ENCODE measurements at places on chromosomes 1 and 21. TPM values are rescaled to one million over a fixed set of nuclear protein-coding genes. Genes with fewer than 3 reads are reported as not detected.

GRCh38 chr1:32701421-32701911 lies 1.1 kb downstream of the SYNC start:
- peak overlapping the region; percentile 69 for H3K4me3 ChIP-seq
- H3K4me1 ChIP-seq = peaks cover 89% of the 10 kb centered on the region
- H3K27ac ChIP-seq = peak overlapping the region; percentile 99
- H3K27me3 ChIP-seq = no peaks in the 10 kb centered on the region
- DNase-seq = no peak
- peaks cover 12% of the 10 kb centered on the region for H3K36me3 ChIP-seq

The VAMP4 gene
- 19.9 TPM for total RNA-seq

The MEX3A gene
- 0.66 TPM for total RNA-seq

The TTC34 gene
- 0.19 TPM for total RNA-seq

Data from esophagus muscularis mucosa (tissue), 4 donors.